ENCODE measurements at places on chromosomes 3 and 15.

DNA sequence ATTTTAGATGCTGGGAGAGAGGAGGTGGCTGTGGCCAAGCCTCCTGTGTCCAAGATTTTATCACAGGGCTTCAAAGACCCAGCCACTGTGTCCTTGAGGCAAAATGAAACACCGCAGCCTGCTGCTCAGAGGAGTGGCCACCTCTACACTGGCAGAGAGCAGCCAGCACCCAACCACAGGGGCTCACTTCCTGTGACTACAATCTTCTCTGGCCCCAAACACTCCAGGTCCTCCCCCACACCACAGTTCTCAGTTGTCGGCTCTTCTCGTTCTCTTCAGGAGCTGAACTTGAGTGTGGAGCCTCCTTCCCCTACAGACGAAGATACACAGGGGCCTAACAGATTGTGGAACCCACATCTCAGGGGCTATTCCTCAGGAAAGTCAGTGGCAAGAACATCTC is 45.6 kb downstream of the CDAN1 start:
- DNase-seq = no peak

DNA sequence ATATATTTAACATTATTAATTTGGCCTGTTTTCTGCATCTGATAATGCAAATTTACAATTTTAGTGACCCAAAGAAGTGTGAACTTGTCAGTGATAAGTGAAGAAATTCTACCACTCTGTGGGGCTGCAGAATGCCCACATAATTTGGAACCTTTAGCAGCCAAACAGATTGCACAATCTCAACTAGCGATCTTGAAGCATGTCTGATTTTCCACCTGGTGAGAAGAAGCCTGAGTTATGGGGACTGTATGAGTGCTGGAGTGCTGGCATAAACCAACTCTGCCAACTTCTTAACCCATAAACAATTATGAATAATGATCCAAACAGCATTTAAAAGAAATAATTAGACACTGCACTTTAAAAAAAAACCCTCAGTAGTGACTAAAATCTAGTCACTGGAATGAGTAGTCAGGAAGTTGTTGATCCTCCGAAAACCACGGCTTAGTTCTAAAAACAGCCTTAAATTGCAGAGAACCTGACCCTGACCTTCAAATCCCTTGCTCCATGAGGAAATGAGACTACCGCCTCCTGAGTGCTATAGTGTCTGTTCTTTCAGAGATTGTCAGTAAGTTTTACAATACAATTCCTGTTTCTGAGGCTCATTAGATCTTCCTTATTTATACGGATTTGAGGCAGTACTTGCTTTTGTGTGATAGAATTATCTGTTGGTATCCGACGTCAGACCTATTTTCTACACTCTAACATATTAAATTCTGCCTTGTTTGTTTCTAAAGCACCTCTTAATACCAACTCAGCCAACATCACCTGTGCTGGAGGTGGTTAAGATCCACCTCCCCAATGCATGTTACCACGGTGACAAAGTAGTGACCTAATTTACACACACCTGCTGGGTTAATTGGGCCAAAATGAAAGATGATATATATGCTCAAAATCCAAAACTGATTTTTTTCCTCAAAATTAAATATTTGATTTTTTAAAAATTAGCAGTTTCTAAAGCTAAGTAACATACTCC is 267.7 kb downstream of the ZBTB20 start:
- DNase-seq = no peak

DNA sequence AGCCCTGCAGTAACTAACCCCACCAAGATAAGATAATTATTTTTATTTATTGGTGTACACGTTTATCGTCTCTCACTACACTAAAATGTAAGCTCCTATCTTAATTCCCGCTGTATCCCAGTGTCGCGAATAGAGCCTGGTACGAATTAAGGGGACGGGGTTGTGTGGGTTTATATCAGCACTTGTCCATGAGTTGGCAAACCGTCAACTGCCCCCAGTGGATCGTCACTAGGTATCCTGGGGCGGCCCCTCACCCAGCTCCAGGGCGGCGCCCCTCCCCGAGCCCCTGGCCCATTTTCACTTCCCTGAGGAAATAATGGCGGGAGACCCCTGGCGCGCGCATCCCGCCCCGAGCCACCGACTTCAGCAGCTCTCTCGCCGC is 465 bp downstream of the RUVBL1 start:
- no peak for DNase-seq

- no peak for DNase-seq
Measured at GRCh38 chr15:24878153-24878552, 76.6 kb upstream of the SNRPN start.

GRCh38 chr3:126316031-126316461 is 41.2 kb downstream of the KLF15 start:
- no peak for DNase-seq

DNA sequence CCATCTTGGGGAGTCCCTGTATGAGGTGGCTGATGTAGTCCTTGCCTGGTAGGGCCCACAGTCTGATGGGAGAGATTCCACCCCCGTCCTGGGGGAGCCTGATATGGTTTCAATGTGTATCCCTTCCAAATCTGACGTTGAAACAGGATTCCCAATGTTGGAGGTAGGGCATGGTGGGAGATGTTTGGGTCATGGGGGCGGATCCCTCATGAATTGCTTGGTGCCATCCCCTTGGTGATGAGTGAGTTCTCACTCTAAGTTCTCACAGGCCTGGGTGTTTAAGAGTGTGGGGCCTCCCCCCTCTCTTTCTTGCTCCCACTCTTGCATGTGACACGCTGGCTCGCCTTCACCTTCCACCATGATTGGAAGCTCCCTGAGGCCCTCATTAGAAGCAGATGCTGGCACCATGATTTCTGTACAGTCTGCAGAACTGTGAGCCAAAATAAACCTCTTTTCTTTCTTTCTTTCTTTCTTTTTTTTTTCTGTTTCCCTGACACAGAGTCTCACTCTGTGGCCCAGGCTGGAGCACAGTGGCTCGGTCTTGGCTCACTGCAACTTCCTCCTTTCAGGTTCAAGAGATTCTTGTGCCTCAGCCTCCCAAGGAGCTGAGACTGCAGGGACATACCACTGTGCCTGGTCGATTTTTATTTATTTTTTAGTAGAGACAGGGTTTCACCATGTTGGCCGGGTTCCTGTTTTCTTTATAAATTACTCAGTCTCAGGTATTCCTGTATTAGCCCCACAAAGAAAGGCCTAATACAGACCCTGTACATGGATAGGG is 28.6 kb downstream of the ITGA11 start:
- DNase-seq = no peak

All from NT2/D1 (cell line).